ENCODE measurements at places on chromosomes 5 and 9. TPM values are rescaled to one million over a fixed set of nuclear protein-coding genes. Genes with fewer than 3 reads are reported as not detected.

The ANKRD34B gene
- under 0.01 TPM for total RNA-seq

The EPB41L4A gene
- total RNA-seq = 39.6 TPM

The GNA14 gene
- 20.5 TPM for total RNA-seq

The GGTA1 gene
- 11.1 TPM for total RNA-seq

The GPBP1 gene
- total RNA-seq = 73.1 TPM

The IFNK gene
- not detected for total RNA-seq

The RLN1 gene
- not detected for total RNA-seq

The SLC6A18 gene
- total RNA-seq = not detected
